ENCODE measurements at places on chromosomes 2 and 18.
A peak's percentile ranks its signal among the peaks of the same experiment; 100 is the strongest.

DNA sequence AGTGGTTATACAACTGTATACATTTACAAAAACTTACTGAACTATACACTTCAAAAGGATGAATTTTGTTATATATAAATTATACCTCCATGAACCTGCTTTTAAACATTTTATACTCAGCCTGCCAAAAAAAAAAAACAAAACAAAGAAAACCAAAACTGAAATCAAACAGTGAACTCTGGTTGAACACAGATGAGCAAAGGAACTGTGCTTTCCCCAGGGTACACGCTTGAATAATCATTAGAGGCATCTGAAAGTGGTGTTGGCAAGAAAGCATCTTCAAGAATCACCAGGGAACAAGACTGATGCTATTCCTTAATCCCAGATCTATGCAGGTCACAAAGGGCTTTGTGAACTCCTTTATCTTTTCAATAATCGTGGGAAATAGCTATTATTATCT lies 77.0 kb upstream of the LYPD1 start:
- DNase-seq, result no peak

GRCh38 chr2:26330604-26331003 lies 15.3 kb upstream of the SELENOI start:
- no peak for DNase-seq

DNA sequence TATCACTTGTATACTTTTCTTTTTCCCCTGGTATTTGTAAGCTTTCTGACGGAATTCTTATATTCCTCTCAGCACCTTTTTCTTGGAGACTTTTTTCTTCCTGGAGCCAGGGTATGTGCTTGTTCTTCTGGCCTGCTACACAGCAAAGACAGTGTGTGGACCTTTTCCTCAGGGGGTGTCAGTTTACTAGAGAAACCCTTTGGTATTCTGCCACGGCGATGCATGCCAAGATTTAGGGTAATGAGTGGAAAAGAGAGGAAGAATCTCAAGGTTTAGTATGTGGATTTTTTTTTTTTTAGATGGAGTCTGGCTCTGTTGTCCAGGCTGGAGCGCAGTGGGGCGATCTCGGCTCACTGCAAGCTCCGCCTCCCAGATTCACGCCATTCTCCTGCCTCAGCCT lies 152.2 kb downstream of the PHLPP1 start:
- no peak for DNase-seq

DNA sequence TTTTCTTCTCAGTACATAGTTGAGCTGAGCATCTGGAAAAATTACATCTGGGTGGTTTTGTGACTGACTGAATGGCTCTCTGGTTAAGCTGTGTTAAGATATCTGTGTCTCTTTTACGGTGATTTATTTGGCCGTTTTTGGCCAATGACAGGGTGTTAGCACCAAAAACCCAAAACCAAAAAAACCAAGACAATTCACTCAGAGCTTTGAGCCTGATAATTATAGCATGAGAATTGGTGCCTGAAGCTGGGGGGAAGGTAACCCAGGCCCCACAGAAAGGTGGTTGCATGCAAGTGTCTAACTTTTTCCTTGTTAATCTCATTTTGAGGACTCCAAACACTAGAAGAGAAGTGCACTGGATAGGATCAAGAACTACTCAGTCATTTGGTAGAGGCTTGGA lies 4.5 kb downstream of the CD28 start:
- DNase-seq, result no peak

DNA sequence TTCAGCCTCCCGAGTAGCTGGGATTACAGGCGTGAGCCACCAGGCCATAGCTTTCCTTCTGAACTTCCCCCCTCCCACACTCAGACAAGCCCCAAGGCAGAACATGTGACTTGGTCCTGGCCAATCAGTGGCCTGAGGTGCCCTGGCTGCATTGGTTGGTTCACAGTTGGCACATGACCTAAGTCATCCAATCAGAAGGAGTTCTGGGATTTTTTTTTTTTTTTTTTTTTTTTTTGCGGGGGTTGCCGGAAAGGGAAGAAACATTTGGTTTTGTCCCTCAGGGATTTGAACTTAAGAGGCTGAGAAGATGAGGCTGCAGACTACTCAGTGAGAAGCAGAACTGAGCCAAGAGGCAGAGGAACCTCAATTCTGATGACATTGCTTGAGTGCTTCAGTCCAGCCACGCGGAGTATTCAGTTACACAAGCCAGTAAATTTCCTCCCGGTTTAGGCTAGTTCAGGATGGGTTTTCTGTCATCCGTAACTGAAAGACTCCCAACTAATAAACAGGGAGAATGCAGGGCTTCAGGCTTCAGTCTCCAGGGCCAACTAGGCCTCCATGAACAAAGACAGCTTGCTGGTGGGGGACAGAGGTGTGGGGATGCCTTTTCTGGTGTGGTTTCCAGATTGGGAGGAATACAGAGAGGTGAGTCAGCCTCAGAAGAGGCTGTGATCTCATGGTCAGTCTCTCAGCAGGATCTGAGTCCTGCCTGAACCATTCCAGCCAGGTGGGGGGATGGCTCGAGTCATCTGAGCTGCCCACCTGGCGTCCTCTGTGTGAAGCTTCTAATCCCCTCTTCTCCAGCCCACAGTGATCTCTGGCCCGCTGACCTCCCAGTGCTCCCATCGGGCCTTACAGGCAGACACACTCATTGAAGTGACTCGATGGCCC lies 9.2 kb downstream of the PTMA start:
- DNase-seq, result no peak

DNA sequence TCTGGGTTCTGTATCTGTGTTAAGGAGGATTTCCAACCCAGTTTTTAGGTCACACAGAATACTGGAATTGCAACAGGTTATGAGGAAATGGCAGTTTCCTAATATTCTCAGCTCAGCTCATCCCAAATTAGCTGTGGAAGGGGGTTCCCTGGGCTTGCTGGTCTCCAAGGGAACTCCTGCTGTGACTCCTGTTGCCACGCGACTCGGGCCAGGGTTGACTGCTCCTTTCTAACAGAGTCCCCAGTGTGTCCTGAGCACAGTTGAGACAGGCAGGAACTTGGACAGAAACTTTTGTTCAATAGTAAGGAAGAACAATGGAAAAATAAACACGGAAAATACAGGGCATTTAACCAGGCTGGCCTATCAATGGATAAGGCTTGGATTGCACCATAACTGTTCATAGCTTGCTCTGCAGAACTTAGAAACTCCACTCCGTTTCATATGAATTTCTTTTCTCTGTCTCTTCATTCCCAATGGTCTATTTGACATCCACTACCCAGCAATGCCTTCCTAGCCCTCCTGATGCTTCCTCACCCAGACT lies 3.8 kb upstream of the ROCK2 start:
- peak; percentile 20 for DNase-seq

GRCh38 chr2:40317761-40318160 lies 134.1 kb downstream of the SLC8A1 start:
- DNase-seq, result no peak

DNA sequence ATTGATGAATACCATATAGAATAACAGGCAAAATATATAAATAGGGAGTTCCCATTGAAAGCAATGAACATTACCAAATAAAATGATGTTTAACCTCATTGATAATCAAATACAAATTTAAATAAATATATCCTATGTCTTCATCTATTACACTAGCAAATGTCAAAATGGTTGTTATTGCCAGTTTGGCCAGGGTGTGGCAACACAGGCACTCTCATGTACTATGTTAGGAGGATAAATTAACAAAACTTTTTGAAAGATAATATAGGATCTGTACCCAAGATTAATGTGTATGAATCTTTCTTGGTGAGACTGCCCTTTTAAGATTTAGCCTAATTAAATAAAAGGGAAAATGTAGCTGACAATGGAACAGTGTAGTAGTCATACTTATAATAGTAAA lies 659.3 kb downstream of the ERBB4 start:
- DNase-seq, result peak; percentile 8

- peak; percentile 27 for DNase-seq
Observed at GRCh38 chr2:70557171-70557838, 3.7 kb upstream of the TGFA start.

- no peak for DNase-seq
Observed at GRCh38 chr2:177721087-177721486, 328.5 kb downstream of the AGPS start.

DNA sequence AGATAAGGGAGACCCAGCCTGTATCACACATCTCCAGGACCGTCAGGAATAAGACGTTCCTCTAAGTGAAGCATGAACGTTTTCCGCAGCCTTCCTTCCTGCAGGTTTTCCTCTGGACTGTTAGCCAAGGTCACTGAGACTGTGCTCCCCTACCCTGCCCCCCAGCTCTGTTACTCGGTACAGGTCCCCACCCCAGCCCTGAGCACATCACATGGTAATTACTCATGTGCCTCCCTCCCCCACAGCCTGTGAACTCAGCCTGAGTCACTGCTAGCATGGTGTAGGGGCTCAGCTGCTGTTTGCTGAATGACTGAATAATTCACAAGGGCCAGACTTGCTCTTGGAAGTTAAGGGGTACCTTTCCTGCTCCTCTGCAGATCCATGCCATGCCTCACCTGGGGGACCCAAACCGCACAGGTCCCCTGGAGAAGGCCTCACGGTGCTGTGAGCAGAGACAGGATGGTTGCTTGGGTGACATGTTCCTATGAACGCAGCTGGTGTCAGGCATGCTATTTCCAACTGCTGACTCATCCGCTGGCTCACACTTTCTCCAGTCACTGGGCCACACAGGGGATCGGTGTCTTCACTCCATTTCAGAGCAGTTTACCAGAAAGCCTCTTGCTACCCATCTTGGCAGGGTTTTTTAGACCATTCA lies 88.2 kb downstream of the PLB1 start:
- DNase-seq, result no peak

DNA sequence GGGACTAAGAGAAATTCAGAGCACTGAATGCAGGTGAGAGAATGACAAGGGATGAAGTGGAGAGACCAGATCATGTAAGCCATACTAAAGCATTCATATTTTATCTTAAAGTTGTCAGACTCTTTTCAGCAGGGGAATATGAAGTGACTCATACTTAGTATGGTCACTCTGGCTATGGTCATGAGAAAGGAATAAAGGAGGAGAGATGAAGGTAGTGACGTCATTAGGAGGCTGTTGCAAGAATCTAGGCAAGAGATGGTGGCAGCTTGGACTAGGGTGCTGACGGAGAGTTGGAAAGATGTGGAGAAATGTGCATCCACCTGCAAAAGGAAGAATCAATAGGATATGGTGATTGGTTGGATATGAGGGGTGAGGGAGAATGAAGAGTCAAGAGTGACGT lies 203.2 kb upstream of the ACVR2A start:
- no peak for DNase-seq

DNA sequence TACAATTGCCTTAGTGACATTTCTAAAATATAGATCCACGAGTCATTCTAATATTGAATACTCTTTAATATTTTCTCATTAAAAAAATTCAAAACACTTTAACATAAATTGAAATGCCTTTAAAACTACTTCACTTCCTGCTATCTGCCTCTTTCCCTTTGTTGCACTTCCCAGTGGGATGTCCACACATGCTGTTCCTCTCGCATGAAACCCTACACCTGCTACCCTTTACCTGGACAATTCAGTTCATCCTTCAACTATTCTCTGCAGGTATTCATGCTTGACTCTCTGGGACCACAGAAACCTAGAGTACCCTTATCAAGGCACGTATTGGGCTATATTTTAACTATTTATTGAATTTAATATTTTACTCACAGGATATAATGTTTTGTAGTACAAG lies 373.3 kb upstream of the GALNT5 start:
- DNase-seq, result peak; percentile 83

GRCh38 chr18:54444319-54444914 lies 86.7 kb downstream of the C18orf54 start:
- peak; percentile 30 for DNase-seq

GRCh38 chr2:158671360-158672245 lies 123.5 kb upstream of the DAPL1 start:
- DNase-seq, result no peak

DNA sequence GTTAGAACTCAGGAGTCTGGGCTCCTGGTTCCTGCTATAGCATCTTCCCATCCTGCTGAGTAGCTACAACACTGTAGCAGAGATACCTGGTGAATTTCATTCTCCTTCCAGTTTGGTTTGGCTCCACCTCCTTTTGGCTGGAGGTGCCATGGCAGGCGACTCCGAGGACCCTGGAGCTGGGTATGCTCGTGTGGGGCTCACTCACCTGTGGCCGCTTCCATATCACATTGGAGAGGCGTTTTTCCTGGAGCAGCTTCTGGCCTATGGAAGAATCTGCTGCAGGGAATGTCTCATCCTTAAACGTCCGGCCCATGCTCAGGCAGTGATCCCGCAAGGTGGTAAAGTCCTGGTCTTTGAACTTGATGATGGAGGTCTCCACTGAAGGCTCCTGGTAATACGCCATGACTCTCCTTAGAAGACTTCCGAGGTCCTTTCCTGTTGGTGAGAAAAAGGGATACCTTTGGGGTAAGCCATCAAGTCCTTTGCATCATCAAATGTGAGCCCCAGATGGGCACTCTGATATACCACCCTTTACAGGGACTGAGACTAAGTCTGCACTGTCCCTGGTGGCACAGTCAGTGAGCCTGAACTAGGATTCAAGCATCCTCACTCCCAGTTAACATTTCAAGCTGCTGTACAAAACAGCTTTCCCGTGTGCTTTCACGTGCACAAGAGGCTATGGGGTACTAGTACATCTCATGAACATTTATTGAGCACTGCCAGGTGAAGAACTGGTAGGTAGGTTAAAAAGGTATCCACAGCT lies 20.1 kb downstream of the CAPN13 start:
- no peak for DNase-seq

DNA sequence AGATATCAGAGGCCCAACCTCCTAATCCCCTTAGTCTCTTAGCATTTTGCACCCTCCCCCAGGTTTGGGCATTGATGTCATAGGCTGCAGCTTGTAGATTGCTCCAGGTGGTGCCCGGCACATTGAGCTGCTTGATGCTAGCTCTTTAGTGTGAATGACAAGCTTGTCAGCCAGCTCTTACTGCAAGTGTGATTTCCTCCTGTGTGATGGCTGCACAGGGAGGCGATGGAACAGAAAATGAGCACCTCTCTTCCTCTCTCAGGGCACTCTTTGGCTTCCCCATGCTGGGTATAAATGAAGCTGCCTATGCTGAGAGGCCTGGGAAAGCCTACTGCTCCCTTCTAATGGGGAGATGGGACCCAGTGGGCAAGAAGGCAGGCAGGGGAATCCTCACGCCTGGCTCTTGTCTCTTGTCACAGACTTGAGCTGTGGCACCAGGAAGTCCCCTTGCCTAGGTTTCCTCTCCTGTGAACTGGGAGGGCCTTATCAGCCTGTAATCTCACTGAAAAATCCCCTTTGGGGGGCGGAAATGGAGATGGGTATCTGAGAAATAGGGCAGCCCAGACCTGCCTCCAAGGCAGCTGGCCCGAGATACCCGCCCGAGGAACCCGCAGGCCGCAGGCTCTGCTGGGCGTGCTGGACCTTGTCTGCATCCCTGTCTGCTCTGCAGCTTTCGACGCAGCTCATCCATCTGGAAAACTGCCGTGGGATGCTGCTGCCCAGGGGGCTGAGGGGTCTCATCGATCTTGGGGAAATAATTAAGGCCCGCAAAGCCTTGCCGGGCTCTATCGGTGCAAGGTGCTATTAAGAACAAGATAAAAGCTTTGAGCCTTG lies 163.5 kb upstream of the CXCR4 start:
- no peak for DNase-seq
